ENCODE measurements at places on chromosomes 4 and X.
A peak's percentile ranks its signal among the peaks of the same experiment; 100 is the strongest.

DNA sequence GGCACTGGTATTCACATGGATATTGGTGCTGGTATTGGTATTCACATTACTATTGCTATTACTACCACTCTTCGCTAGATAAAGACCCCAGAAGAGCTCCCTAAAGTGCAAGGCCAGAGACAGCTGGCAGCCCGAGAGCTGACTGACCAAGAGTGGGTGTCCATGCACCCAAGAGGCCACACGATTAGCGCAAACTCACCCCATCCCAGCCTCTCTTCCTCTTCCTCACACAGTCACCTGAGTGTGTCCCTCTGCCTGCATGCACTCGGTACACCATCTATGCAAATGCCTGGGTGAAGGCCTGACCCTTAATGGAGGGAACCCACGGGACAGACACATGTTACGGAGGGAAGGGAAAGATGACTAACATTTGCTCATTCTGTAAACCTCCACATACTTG is 86.7 kb downstream of the HAUS3 start:
- no peak for DNase-seq

DNA sequence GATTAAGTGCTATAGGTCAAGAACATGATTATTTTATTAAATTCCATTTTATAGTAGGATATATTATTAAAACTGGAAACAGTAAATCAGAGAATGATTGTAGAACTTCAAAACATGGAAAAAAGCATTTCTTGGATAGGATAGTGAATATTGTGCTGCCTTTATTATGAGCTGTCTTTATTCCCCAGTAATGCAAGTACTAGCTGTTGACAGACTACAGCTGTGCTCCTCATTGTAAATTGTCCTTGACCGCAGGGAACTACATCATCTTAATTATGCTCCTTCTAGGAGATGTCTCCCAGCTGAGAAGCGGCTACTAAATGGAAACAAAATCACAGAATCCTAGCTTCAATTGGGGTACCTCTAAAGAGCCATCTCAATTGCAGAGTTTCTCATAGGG is 1457.2 kb upstream of the PCDH7 start:
- DNase-seq: no peak

DNA sequence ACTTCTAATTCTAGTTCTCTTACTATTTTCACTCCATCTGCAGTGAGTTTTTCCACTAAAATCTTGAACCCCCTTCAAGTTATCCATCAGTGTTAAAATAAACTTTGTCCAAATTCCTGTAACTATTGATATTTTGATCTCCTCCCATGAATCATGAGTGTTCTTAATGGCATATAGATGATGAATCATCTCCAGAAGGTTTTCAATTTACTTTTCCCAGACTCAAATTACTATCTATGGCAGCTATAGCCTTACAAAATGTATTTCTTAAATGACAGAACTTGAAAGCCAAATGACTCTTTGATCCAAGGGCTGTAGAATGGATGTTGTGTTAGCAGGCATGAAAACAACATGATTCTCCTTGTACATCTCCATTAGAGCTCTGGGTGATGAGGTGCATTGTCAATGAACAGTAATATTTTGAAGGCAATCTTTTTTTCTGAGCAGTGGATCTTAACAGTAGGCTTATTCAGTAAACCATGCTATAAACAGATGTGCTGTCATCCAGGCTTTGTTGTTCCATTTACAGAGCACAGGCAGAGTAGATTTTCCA is 16.1 kb upstream of the IQCM start:
- no peak for DNase-seq

- no peak for DNase-seq
Measured at GRCh38 chr4:159503236-159504008, 400.5 kb downstream of the RAPGEF2 start.

DNA sequence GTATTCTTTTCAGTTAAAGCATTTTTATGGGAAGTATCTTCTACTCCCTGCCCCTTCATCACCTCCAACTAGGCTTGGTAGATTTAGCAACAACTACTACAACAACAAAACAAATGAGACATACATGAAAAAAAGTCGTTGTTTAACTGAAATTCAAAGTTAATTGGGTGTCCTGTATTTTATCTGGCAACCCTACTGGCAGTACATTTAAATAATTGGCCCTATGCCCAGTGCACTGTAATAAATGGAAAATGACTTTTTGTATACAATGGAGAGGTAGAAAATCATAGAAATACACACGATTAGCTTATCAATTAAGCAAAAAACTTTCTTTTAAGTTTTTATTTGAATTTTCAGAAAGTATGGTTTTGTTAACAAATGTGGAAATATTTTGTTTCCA is 21.4 kb upstream of the CLGN start:
- DNase-seq: peak; percentile 11
